Kidney glomerular epithelial cell (primary cell): ENCODE measurements at places on chromosomes 13 and 19.

DNA sequence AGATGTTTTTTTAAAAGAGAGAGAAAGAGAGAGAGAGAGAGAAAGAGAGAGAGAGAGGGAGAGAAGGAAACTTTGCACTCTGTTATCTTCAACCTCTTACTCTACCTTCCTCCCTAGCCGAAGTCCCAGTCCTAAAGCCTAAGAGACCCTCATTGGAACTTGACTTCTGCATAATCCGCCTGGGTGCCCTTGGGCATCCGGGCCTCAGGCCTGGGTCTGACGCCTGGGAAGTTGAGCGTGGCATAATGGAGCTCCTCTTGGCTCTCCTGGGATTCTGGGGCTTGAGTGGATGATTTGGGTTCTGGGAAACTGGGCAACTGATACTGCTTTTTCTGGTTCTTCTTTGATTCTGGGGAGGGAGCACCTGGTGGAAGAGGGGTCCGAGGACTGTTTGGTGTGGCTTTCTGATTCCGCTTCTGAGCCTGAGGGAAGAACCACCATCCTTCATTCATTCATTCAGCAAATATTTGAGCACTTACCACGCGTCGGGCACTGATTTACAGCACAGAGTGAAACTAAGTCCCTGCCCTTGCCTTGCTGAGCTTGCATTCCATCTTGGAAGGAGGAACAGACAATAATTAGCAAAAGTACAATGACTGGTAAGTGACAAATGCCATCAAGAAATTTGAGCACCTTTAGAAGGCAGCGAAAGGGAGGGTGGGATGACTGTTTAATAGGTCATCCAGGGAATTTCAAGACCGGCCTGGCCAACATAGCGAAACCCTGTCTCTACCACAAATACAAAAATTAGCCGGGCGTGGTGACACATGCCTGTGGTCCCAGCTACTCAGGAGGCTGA is 6.3 kb downstream of the SIGLEC10 start:
- DNase-seq: no peak

DNA sequence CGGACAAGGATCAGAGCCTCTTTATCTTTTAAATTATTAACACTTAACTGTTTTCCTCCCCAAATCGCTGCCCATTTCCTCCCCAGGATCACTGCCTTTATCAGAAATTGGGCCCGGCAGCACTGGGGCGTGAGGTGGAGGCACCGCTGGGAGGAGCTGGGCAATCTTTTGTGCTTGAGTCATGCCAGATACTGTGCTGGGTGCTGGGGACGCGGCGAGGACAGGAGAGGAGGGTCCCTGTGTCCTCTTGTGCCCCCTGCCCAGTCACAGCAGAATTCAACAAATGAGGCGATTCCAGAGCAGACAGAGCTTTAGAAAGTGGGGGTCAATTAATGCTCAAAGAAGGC is 347.8 kb downstream of the ZNF536 start:
- DNase-seq: no peak

DNA sequence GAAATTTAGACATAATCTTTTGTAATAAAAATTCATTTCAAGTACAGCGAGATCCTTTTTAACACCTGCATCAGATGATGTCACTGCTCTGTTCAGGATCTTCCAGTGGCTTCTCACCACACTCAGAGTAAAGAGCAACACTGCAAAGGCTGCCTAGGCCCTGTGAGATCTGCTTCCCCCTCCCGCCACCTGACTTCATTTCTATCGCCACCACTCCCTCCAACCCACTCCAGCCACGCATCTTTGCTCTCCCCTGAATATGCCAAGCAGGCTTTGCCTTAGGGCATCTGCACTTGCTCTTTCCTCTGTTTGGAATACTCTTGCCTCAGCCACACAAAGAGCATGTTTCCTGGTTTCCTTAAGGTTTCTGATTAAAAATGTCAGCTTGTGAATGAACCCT is 58.3 kb downstream of the MBNL2 start:
- DNase-seq: no peak

- no peak for DNase-seq
Measured at GRCh38 chr19:5956728-5957127, 21.2 kb downstream of the RANBP3 start.

GRCh38 chr19:6480848-6481415 is 655 bp downstream of the DENND1C start:
- no peak for DNase-seq

DNA sequence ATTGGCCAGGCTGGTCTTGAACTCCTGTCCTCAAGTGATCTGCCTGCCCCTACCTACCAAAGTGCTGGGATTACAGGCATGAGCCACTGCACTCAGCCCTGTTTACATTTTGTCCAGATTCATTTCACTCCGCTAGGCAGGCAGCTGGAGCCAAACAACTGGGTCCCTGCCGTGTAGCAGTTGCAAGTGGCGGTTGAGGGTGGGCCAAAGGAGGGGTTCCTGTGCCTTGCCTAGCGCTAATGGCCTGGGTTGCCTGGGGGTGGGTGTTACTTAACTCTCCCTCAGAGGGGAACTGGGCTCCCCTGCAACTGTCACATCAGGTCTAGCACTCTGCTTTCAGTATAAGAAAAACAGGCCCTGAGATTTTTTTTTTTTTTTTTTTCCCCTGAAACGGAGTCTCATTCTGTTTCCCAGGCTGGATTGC is 7.4 kb downstream of the ACP5 start:
- DNase-seq: no peak

DNA sequence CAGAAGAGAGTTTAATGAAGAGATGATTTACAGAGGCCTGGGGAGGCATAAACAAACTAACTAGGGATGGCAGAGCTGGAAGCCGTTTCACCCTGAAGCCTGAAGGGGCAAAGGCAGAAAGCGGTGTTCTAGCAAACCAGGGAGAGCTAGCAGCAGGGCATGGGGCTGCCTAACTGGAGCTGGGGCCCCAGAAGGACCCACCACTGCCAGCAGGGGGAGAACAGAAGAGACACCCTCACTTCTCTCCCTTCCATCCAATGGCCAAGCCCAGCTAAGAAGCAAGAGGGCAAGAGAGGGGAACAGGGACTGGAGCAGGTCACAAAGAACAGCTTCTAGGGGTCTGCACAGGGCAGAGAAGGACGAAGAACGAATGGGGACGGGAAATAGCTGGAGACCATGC is 195.5 kb downstream of the KATNAL1 start:
- no peak for DNase-seq

DNA sequence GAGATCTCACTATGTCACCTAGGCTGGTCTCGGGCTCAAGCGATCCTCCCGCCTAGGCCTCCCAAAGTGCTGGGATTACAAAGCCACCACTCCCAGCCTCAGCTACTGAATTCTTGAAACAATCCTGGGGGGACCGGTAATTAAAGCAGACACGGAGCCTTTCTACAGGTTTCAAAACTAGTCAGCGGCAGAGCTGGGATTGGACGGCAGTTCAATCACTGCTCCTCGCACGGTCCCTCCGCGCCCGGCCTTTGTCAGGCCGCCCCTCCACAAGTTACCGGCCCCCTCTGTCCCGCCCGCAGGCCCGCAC is 229 bp downstream of the BORCS8 start:
- DNase-seq: no peak

DNA sequence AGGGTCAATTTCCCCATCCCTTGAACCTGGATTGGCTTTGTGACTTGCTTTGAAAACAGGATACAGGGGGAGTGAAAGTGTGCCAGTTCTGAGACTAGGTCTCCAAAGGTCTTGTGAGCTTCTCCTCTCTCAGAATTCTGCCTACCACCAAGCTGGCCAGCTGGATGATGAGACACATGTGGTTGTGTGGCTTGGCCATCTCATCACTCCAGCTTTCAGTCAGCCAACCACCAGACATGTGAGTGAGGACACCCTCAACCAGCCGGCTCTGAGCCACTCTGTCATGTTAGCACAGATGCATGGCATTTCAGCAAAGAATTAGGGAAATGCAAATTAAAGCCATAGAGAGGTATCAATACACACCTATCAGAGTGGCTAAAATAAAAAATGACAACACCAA is 29.5 kb downstream of the ENOX1 start:
- DNase-seq: no peak

GRCh38 chr19:45245826-45246225 is 619 bp upstream of the EXOC3L2 start:
- DNase-seq: no peak

DNA sequence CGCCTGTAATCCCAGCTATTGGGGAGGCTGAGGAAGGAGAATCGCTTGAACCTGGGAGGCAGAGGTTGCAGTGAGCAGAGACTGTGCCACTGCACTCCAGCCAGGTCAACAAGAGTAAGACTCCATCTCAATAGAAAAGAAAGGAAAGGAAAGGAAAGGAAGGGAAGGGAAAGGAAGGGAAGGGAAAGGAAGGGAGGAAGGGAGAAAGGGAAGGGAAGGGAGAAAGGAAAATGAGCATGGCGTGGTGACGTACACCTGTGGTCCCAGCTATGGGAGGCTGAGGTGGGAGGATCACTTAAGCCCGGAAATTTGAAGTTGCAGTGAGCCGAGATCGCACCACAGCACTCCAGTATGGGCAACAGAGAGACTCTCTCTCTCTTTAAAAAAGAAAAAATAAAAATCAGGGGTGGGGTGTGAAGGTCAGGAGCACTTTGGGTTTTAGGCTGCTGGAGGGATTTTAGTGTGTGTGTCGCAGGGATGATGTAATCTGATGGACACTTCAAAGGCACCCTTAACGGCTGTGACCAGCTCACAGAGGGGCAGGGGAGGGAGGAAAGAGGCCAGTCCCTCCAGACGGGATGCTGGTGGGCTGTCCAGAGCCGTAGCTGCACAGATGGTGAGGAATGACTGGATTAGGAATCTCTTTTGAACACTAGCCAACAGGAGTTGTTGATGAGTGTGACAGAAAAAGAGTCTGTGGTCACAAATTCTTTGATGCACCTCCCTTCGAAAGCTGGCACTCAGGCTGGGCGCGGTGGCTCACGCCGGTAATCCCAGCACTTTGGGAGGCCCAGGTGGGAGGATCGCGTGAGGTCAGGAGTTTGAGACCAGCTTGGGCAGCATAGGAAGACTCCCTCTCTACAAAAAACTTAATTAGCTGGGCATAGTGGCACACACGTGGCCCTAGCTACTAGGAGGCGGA is 27.6 kb downstream of the TMPRSS9 start:
- DNase-seq: no peak

DNA sequence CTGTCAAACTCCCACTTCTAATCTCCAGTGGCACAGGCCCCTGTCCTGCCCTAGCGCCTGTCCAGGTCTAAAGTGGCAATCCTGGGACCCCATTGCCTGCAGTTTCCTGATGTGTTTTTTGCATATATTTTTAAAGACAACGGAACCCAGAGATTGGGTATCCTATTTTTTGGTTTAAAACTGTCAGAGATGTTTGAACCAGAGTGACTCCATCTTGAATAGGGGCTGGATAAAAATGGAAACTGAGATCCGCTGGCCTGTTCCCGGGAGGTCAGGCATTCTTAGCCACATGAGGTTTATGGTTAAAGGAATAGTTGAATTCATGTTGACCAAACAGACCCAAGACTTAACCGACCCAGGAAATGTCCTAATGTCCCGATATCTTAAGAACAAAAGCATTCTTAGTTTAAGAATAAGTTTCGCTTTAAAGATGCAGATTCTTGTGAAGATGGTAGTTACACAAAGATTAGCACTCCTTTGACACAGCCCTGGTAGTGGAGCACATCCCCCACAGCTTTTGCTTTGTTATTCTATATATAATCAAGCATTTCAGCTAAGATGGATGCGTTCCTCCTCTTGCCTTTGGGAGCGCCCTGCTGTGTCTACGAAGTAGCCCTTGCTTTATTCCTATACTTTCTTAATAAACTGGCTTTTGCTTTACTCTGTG is 332.1 kb downstream of the UQCRFS1 start:
- DNase-seq: no peak

DNA sequence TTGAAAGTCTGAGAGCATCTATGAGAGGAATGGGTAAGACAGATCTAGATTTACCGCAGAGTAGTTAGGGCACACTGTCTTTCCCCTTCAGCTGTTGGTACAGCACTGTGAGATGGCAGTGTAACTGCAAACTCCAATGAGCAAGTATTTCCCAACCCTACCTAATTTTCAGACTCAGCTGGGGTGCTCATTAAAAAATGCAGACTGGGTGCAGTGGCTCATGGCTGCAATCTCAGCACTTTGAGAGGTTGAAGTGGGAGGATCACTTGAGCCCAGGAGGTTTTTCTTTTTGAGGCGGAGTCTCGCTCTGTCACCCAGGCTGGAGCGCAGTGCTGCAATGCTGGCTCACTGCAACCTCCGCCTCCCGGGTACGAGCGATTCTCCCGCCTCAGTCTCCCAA is 12.6 kb downstream of the QPCTL start:
- no peak for DNase-seq

DNA sequence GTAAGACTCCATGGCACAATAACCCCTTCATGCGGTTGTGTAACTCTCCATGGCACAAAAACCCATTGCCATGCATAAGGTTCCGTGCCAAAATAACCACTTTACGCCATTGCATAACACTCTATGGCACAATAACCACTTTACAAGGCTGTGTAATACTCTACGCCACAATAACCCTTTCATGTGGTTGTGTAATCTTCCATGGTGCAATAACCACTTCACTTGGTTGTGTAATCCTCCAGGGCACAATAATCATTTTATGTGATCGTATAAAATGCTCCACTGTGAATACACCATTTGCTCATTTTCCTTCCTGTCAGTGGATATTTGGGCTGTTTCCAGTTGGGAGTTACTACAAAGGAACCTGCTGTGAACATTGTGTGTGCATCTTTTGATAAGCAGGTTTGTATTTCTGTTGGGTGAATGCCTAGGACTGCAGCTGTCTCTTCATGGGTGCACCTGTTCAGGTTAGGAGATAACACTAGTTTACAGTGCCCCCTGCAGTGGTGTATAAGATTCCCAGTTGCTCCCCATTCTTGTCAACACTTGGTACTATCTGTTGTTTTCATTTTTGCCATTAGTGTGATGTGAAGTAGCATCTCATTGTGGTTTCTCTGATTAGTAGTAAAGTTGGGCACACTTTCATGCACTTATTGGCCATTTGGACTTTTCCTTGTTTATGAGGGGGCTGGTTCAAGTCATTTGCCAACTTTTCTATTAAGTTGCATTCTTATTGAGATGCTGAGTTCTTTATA is 21.1 kb upstream of the ZSCAN18 start:
- no peak for DNase-seq

GRCh38 chr13:111177081-111177711 is 62.1 kb downstream of the ARHGEF7 start:
- DNase-seq: no peak

- no peak for DNase-seq
Measured at GRCh38 chr19:16026131-16026530, 50.2 kb upstream of the TPM4 start.

DNA sequence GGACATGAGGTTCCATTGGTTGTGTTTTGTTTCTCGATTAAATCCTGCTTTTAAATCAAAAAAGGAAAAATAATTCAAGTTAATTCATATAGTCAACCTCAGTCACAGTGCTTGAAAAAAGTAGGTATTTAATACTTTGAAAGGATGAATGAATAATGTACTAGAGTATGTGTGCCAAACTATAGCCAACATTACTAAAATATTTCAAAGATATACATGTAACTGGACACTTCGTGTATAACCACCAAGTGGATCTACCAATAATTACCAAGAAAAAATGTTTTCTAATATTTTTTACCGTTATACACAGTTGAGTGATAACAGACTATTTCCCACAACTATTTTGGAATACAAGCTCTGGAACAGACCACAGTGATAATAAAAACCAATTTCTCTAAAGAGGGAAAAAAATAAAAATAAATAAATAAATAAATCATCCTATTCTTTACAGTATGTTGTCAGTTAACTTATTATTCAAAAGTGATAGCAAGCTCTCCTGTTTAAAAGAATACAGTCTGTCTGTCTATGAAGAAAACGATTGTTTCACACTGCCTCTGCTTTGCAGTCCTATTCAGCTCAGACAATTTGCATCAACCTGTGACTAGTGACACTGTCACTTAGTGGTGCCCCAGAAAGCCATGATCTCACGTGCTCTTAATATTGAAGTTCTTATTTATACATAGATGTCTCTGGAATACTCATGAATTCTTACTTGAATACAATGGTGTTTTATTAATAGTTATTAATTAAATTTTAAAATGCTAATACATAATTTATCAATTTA is 58.2 kb downstream of the UBL3 start:
- DNase-seq: no peak
